Right atrium auricular region (tissue), 2 donors: ENCODE measurements at places on chromosomes 2 and 18. TPM values are rescaled to one million over a fixed set of nuclear protein-coding genes. Genes with fewer than 3 reads are reported as not detected.

- no peaks in the 10 kb centered on the region for H3K27me3 ChIP-seq
- no peak overlapping the region for H3K4me3 ChIP-seq
- H3K4me1 ChIP-seq, result no peaks in the 10 kb centered on the region
- DNase-seq, result no peak
Observed at GRCh38 chr2:198928026-198928425, 529.7 kb downstream of the SATB2 start.

DNA sequence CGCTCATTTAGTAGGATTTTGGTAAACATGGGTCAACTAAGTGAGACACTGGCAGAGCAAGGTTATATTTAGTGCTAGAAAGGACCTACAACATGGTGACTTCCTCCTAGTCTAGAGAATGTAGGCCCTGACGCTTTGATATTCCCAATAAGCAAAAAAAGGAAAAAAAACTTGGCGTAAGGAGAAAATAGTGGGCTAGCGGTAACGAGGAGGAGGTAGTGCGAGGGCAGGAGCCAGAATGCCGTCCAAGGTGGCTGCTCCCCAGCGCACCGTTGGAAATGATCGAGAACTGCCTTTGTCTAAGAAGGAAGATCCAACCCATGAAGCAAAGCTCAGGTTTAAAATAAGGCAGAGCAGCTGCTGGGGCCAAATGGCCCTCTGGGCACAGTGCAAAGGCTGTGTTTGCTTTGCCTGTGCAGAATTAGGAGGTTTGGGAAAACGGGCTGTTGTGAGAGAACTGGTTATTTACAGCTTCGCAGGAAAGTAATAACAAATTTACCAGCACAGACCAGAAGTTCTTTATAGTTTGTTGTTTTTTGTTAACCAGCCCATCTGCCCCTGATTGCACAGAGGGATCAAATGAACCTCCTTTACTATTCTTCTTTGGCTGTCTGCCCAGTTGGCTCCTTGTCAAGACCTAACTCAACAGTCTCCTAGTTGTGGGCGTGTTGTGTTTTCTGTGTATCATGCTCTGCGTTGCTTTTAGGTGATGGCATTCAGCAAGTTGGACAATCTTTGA is 86.6 kb downstream of the ITGB1BP1 start:
- no peak overlapping the region for H3K4me3 ChIP-seq
- no peaks in the 10 kb centered on the region for H3K4me1 ChIP-seq
- no peak for DNase-seq
- H3K27ac ChIP-seq, result no peak overlapping the region
- no peaks in the 10 kb centered on the region for H3K27me3 ChIP-seq
- peaks cover 8% of the 10 kb centered on the region for H3K36me3 ChIP-seq

The MC5R gene
- total RNA-seq, result not detected

DNA sequence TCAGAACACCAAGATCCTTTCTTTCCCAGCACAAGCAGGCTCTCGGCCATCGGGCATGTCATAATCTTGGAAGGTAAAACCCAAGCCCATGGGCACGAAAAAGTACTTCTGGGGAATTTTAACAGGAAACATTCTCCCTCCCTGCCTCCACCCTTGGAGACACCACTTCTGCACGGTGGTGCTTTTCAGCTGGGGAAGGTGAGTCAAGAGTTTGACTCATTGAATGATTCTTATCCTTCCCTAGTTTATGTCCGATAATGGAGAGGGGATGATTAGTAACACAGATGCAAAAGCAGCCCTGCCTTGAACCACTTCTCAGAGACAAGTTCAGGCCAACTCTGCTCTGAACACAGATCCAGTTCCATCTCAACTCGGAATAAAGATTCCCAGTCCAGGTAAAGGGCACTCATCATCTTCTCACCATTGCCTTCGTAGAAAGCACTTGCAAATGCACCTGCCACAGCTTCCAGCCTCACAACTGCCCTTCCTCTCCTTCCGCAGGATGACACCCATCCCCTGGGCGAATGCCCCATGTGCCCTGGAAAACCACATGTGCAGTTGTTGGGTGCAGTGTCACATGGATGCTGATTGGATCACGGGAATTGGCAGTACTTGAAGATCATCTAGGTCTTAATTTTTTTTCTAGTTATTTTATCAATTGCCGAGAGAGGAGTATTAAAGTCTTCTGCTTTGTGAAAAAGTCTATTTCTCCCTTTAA is 136.2 kb downstream of the PXDN start:
- H3K4me1 ChIP-seq, result peaks cover 20% of the 10 kb centered on the region
- DNase-seq, result no peak
- H3K27ac ChIP-seq, result no peak overlapping the region
- no peaks in the 10 kb centered on the region for H3K27me3 ChIP-seq
- H3K36me3 ChIP-seq, result no peaks in the 10 kb centered on the region

The ADGRF3 gene
- total RNA-seq, result not detected

GRCh38 chr2:6967301-6967700 is 50.1 kb downstream of the RNF144A start:
- DNase-seq, result no peak
- H3K27ac ChIP-seq, result no peak overlapping the region
- H3K27me3 ChIP-seq, result no peaks in the 10 kb centered on the region
- no peak overlapping the region for H3K4me3 ChIP-seq

GRCh38 chr2:128312411-128312810 is 6.3 kb downstream of the HS6ST1 start:
- no peaks in the 10 kb centered on the region for H3K27me3 ChIP-seq
- no peak overlapping the region for H3K4me3 ChIP-seq
- H3K27ac ChIP-seq, result no peak overlapping the region

- H3K4me1 ChIP-seq, result no peaks in the 10 kb centered on the region
- no peak overlapping the region for H3K27ac ChIP-seq
- no peaks in the 10 kb centered on the region for H3K27me3 ChIP-seq
- no peaks in the 10 kb centered on the region for H3K36me3 ChIP-seq
- no peak overlapping the region for H3K4me3 ChIP-seq
- no peak for DNase-seq
Observed at GRCh38 chr2:157684940-157685466, 56.3 kb upstream of the ACVR1C start.

The UBR3 gene
- 93.6 TPM for total RNA-seq

The HRH4 gene
- not detected for total RNA-seq

DNA sequence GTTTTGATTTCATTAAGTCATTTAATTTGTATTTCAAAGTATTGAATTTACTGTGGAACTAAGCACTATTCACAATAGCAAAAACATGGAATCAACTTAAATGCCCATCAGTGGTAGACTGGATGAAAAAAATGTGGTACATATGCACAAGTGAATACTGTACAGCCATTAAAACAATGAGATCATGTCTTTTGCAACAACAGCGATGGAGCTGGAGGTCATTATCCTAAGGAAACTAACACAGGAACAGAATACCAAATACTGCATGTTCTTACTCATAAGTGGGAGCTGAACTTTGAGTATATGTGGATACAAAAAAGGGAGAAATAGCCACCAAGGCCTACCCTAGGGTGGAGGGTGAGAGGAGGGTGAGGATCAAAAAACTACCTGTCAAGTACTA is 164.4 kb downstream of the BABAM2 start:
- no peaks in the 10 kb centered on the region for H3K27me3 ChIP-seq
- no peaks in the 10 kb centered on the region for H3K4me1 ChIP-seq
- H3K27ac ChIP-seq, result no peak overlapping the region
- no peak for DNase-seq
- H3K36me3 ChIP-seq, result no peaks in the 10 kb centered on the region

- no peaks in the 10 kb centered on the region for H3K27me3 ChIP-seq
- no peaks in the 10 kb centered on the region for H3K4me1 ChIP-seq
- no peak overlapping the region for H3K4me3 ChIP-seq
- DNase-seq, result no peak
- no peaks in the 10 kb centered on the region for H3K36me3 ChIP-seq
Observed at GRCh38 chr18:14086458-14087231, 45.6 kb downstream of the ZNF519 start.

- H3K4me3 ChIP-seq, result no peak overlapping the region
- H3K27me3 ChIP-seq, result no peaks in the 10 kb centered on the region
- no peak for DNase-seq
- H3K36me3 ChIP-seq, result peaks cover 37% of the 10 kb centered on the region
- no peaks in the 10 kb centered on the region for H3K4me1 ChIP-seq
Observed at GRCh38 chr2:11774600-11774999, 28.2 kb downstream of the LPIN1 start.

DNA sequence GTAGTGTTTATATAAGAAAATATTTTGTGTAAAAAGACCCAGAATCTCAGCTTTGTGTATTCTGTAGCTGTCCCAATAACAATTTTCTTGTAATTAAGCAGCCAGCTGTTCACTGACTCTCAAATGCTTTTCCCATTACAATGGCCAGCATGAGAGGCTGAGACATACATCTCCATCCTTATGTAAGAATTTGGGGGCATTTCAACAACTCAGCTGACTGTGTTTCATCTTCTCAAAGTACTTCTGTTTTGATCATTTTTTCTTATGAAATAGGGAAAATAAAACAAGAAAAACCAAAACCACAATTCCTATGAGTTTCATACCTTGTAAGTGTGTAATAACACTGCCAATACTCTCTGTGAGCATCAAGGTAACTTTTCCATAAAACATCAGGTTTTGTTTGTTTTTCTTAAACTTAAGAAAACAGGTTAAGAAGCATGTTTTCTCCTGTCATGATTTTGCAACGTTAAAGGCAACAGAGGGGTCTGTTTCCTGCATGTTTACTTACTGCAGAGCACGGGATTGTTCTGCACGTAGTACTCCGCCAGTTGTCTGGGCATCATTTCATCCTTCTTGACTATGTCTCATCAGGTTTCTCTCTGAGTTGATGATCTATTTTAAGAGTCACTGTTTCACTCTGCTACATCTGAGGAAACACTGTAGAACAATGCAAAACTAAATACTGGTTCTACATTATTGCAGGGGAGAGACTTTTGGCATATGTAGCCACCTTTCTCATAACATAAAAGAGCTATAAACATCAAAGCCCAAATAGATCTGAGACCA is 62.9 kb upstream of the CYRIA start:
- no peak overlapping the region for H3K27ac ChIP-seq

DNA sequence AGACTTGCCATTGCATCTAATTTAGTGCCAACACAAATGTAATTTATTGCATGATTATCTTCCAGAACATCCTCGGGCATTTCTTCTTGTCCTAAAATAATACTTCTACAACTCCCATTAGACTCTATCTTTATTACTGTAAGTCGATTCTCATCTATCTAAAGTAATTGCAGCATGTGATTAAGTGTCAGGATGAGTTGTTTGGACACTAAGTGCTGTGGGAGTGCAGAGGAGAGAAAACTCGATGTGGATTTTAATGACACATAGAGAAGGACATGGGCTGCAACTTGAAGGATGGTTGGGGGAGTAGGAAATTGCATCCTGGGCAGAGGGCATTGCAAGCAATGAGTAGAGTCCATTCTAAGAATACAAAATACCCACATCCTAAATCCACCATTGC is 33.5 kb downstream of the STAT4 start:
- no peak overlapping the region for H3K4me3 ChIP-seq
- H3K27ac ChIP-seq, result no peak overlapping the region
- no peaks in the 10 kb centered on the region for H3K36me3 ChIP-seq
- no peaks in the 10 kb centered on the region for H3K4me1 ChIP-seq
- no peak for DNase-seq
- no peaks in the 10 kb centered on the region for H3K27me3 ChIP-seq

The SLC16A14 gene
- total RNA-seq, result 2.3 TPM

DNA sequence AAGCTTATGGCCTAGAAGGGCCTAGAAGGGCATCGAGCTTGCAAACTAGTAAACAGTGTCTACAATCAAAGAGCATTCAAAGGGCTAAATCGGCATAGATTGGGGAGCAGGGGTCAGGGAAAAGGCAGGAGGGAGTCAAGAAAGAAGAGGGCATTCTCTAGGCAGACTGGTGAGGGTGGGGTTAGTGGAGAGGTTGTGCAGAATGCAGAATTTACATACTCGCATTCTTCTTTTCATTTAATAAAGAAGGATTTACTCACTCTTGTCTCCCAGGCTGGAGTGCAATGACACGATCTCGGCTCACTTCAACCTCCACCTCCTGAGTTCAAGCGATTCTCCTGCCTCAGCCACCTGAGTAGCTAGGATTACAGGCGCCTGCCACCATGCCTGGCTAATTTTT is 110.7 kb downstream of the TRIM43 start:
- H3K4me3 ChIP-seq, result no peak overlapping the region
- H3K36me3 ChIP-seq, result no peaks in the 10 kb centered on the region
- no peaks in the 10 kb centered on the region for H3K27me3 ChIP-seq
- DNase-seq, result no peak
- no peak overlapping the region for H3K27ac ChIP-seq

The TDRD15 gene
- total RNA-seq, result 1.7 TPM

The OTOF gene
- total RNA-seq, result 0.33 TPM

GRCh38 chr2:58156780-58157179 is 84.3 kb downstream of the FANCL start:
- H3K4me1 ChIP-seq, result no peaks in the 10 kb centered on the region
- H3K27ac ChIP-seq, result no peak overlapping the region
- no peak overlapping the region for H3K4me3 ChIP-seq
- H3K27me3 ChIP-seq, result no peaks in the 10 kb centered on the region

DNA sequence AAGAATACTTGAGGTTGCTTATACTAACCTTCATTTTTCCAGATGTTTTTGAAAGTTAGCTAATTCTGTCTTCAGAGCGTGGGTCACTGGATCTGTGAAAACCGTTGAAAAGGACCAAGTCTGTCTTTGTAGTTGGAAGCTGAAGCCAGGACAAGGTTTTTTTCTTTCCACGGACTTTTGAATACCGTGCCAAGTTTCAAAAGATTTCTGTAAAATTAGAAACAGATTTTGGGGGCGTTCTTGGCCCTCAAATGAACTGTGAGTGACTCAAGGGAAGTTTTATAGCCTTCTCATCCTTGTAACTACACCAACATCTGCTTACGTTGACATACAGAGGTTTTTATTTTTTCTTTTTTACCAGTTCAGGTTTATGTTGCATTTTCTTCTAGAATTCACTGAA is at the start of gene FAP:
TSS of gene FAP (minus strand) at position 152 of the 400 bp plus-strand sequence. CDS start at position 34, 118 bp downstream.
- H3K4me3 ChIP-seq, result peak within 1 kb of the TSS; percentile 23
- DNase-seq, result no peak
- no peaks in the 10 kb centered on the region for H3K36me3 ChIP-seq
- peak within 1 kb of the TSS; percentile 32 for H3K27ac ChIP-seq
- H3K27me3 ChIP-seq, result no peaks in the 10 kb centered on the region
- no peaks in the 10 kb centered on the region for H3K4me1 ChIP-seq

The SLC5A7 gene
- not detected for total RNA-seq

DNA sequence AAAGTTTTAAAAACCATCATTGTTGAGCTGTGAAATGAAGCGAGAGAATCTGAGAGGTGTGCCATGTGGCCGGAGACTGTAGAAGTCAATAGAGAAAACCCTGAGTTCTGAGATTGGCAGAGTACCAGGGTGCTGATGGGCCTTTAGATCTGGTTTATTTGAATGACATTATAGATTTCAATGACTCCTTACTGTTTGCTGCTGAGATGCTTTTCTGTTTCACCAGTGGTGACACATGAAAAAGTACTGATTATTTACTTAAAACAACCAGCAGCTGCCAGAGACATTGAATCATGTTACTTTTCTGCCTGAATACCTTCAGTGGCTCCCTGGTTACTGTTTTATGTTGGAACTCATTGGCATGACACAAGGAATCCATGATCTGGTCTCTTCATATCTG is 602.7 kb upstream of the ZNF804A start:
- H3K27ac ChIP-seq, result no peak overlapping the region
- no peaks in the 10 kb centered on the region for H3K36me3 ChIP-seq
- H3K4me3 ChIP-seq, result no peak overlapping the region
- H3K4me1 ChIP-seq, result no peaks in the 10 kb centered on the region
- no peaks in the 10 kb centered on the region for H3K27me3 ChIP-seq
